Islet precursor cell (in vitro differentiated cells): ENCODE measurements at places on chromosomes 6 and 20.

DNA sequence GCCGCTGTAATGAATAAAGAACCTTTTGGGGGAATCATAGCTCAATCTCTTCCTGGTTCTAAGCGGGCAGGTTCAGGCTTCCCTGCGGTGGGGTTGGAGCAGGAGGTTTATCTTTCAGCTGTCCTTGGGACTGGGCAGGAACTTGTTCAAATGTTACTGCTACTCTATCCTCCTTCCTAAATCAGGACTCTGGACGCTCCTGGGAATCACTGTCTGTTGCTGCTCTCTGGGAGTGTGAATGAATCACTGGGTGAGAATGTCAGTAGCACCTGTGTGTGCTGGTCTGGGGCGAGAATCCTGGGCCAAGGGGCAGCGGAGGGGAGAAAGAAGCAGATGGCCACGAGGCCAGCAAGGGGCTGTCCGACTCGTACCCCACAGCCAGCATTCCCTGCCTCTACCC, 65.4 kb upstream of the ZNFX1 start:
- peak; percentile 80 for DNase-seq

DNA sequence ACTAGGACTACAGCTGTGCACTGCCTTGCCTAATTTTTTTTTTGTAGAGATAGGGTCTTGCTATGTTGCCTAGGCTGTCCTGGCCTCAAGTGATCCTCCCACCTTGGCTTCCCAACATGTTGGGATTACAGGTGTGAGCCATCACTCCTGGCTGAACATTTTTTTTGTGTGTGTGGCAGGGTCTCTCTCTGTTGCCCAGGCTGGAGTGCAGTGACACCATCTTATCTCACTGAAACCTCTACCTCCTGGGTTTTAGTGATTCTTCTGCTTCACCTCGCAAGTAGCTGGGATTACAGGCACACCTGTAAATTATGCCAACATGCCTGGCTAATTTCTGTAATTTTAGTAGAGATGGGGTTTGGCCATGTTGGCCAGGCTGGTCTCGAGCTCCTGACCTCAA, 25.3 kb downstream of the PANK2 start:
- no peak for DNase-seq

DNA sequence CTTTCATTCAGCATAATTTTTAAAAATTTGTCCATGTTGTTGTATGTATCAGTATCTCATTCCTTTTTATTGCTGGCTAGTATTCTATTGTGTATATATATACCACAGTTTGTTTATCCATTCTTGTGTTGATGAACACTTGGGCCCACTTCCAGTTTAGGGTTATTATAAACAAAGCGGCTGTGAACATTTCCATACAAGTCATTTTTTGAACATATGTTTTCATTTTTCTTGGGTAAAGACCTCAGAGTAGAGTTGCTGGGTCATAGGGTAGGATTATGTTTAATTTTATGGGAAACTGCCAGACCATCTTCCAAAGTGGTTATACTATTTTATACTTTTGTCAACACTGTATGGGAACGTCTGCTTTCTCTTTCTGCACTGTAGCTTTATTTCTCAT, 55.3 kb downstream of the RBM24 start:
- no peak for DNase-seq

- no peak for DNase-seq
These were observed 41.7 kb downstream of the SLC9A8 start for GRCh38 chr20:49854190-49854875.

DNA sequence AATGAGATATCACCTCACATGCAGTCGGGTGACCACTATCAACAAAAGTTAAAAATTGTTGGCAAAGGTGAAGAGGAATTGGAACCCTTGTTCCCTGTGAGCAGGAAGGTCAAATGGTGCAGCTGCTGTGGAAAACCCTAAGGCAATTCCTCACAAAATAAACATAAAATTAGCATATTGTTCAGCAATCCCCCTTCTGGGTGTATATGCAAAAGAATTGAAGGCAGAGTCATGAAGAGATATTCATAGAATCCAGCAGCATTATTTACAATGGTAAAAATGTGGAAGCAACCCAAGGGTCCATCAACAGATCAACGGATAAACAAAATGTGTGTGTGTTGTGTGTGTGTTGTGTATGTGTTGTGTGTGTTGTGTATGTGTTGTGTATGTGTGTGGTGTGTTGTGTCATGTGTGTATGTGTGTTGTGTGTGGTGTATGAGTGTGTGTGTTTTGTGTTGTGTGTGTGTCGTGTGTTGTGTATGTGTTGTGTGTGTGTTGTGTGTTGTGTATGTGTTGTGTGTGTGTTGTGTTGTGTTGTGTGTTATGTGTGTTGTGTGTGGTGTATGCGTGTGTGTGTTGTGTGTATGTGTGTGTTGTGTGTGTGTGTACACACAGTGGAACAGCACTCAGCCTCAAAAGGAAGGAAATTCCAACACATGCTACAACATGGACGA, 245.1 kb downstream of the ERMARD start:
- DNase-seq: no peak

GRCh38 chr6:122717350-122717749, 62.2 kb upstream of the FABP7 start:
- DNase-seq: no peak

DNA sequence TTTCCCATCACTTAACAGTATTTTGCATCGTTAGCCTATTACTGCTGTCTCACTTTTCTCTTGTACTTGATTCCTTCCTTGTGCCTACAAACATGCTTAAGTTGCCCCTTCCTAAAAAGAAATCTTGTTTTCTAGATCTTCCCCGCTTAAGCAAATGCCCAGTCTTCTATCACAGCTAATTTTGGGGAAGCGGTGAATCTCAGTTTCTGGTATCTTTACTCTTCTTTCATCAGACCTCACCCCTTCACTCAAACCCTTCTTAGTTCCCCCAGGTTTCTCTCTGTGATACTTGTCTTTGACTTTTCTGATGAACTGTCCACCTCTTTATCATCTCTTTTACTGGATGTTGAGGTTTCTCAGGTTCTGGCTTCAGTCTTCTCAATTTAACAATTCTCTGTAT, 14.2 kb downstream of the VAPB start:
- no peak for DNase-seq

DNA sequence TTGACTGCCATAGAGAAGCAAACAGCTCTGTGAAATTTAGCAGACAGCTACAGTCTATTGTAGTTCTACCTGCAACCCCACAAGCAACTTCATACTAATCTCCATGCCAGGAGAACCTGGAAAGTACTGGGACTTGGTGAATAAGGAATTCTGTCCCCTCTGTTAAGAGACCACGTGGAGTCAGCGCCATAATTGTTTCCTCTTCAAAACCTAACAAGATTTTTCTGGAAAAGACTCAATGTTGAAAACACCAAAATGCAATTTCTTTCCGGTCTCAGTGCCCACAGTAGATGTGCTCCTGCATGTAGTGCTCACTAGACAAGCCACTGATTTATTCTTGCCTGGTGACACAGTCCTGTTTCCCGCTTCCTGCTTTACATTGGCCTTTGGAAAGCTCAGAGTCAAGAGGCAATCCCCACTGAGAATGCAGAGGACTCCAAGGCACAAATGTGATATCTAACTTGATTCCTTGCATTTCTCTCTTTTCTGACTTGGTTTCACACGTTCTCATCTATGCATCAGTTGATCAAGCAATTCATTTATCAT, 268.3 kb downstream of the HIVEP2 start:
- no peak for DNase-seq

DNA sequence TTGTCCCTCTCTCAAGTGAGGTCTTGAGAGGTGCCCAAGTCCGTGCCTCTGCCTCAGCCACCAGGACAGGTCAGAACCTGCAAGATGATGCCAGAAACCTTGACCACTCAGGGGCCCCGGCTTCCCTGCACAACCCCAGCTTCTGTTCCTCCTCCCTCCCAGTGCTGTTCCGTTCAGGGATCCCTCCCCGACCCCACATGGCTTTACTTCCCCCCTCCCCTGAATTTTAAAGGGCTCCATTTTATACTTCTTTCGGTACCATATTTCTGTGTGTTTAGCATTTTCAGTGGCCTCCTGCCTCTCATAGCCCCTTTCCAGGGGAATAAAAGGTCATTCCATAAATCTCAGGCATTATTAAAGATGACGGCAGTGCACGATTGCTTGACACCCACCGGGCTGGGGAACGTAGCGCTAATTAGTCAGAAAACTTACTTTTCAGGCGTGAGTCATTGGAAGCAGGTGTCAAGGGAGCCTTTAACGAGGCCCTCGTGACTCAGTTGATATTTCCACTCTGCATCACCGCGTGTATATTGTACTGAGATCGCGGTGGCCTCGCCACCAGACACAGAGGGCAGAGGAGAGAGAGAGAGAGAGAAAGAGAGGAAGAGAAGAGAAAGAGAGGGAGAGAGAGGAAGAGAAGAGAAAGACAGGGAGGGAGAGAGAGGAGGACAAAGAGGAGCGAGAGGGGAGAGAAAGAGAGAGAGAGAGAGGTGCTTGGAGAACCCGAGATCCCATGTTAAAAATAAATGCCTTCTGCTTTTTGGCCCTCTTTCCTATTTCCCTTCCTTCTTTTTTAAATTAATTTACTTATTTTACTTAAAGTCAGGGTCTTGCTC, 21.3 kb downstream of the KCNG1 start:
- no peak for DNase-seq

DNA sequence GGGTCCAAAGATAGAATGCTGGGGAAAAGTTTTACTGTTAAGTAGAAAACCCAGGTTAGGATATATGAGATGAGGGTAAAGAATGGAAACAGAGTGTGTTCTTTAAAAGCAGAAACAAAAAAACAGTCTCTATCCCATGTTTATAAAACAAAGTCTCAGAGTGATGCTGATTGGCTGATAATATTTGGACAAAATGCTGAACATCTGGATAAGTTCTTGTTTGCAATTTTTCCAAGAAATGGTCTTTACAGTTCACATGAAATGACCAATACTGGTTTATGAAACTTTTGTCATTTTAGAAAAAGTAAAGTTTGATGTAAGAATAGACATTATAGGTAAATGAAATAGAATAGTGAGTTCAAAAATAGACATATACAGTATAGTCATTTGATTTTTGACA, 96.2 kb upstream of the EYS start:
- no peak for DNase-seq

GRCh38 chr20:32544260-32544722, 40.8 kb downstream of the NOL4L start:
- DNase-seq: peak; percentile 32

- DNase-seq: no peak
These were observed 254.3 kb downstream of the SOX4 start for GRCh38 chr6:21847711-21848480.

DNA sequence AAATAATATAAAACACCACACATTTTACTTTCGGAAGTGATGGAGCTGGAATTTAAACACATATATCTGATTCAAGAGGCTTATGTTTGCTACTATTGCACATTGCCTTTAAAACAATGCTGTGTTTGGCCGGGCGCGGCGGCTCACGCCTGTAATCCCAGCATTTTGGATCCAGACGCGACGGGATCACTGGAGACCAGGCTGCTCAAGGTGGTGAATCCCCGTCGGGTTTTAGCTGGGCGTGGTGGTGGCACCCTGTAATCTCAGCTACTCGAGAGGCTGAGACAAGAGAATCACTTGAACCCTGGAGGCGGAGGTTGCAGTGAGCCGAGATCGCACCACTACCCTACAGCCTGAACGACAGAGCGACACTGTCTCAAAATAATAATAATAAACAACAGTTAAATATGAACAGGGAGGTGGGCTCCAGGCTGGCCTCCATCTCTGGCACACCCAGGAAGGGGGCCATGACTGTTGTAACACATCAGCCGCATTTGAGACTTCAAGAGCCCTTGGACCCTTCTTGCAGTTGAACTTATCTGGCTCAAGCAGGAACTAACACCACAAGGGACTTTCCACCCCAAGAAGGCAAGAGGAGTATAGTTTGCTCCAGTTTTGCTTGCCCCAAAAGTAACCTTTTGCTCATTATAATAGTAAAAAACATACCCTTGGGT, 127.1 kb upstream of the ZNF184 start:
- no peak for DNase-seq

DNA sequence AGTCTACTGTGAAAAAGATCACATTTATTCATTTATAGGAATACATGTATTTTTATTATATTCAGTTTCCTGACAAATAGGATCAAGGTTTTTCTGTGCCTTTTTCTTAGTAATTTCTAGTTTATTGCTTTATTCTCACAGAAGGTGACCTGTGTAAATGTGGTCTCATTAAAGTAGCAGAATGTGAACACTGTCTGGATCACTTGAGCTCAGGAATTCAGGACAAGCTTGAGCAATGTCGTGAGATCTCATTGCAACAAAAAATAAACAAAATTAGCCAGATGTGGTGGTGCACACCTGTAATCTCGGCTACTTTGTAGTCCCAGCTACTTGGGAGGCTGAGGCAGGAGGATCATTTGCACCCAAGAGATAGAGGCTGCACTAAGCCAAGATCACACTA, 516.7 kb downstream of the CDKAL1 start:
- DNase-seq: no peak

DNA sequence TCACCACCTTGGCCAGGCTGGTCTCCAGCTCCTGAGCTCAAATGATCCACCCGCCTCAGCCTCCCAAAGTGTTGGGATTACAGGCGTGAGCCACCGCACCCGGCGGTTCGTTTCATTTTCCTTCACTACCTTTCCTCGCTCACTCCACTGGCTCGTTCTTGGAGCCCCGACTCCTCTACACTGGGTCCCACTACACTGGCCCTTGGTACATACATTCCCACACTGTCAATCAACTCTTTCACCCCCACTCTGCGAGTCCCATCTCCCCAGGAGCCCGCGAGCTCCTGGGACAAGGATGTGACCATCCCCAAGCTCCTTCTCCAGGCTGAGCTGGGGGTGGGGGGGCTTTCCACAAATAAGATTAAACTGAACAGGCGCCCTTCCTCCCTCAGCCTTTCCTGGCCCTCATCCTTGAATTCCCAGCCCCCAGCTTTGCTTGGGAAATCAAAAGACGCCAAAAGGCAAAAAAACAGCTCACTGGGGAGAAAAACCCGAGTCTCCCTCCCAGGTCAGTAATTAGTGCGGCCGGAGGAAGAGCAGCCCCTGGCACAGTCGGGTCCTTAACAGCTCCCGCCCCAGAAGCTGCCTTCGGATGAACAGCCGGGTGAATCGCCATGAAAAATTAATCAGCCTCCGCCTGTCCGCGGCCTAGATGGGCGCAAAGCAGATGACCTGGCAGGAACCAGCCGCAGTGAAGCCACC, 42.8 kb upstream of the LY86 start:
- DNase-seq: peak; percentile 69

- DNase-seq: no peak
These were observed 95.7 kb downstream of the FILIP1 start for GRCh38 chr6:75397656-75398465.

GRCh38 chr6:52288216-52288615, 3.7 kb upstream of the MCM3 start:
- DNase-seq: no peak

GRCh38 chr6:80170433-80170832, 64.0 kb downstream of the BCKDHB start:
- no peak for DNase-seq

- DNase-seq: no peak
These were observed 134.8 kb upstream of the INSM1 start for GRCh38 chr20:20233041-20233514.

GRCh38 chr6:93447874-93448273, 28.5 kb upstream of the EPHA7 start:
- DNase-seq: no peak

- no peak for DNase-seq
These were observed 69.2 kb downstream of the TPD52L1 start for GRCh38 chr6:125222531-125223455.

- DNase-seq: no peak
These were observed 455.9 kb upstream of the JARID2 start for GRCh38 chr6:14789996-14790395.

- DNase-seq: no peak
These were observed 51.3 kb upstream of the CITED2 start for GRCh38 chr6:139425780-139426179.
